Esophagus muscularis mucosa (tissue), 4 donors: ENCODE measurements at places on chromosomes 3 and 15.

- DNase-seq = peak; percentile 92
These were observed 39.2 kb upstream of the POLR2M start for GRCh38 chr15:57667171-57667849.

GRCh38 chr15:53511175-53511574 is 248.3 kb downstream of the WDR72 start:
- DNase-seq = no peak

GRCh38 chr15:90268415-90268814 is 2.9 kb downstream of the NGRN start:
- DNase-seq = no peak

DNA sequence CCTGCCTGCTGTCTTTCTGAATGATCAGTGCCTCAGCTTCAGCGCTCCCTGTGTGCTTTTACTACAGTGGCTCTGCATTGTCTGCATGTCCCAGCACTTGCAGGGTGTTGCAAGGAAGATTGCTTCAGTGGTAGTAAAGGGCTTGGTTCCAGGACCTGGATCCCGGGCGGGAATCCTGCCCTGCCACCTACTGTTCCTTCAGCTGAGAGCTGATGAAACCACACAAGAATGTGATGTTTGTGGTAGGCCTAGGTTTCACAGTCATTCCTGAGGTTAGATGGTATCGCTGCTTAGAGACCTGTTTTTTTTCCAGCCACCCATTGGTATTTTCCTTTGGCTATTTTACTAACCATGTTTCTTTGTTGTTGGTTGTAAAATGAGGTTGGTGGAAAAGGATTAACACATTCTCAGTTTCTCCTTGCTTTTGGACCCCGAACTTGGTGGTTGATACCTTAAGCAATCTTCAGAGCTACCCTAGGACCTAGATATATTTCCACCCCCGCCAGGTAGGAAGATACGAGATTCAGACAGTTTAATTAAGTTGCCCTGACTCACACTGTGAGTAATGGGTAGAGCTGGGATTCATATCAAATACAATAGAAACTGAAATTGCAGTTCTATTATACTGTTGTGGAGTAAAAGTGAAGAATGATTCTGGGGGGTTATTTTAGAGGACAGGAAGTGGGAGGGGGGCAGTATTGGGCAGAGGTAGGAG is 11.4 kb downstream of the GPR87 start:
- peak; percentile 91 for DNase-seq

DNA sequence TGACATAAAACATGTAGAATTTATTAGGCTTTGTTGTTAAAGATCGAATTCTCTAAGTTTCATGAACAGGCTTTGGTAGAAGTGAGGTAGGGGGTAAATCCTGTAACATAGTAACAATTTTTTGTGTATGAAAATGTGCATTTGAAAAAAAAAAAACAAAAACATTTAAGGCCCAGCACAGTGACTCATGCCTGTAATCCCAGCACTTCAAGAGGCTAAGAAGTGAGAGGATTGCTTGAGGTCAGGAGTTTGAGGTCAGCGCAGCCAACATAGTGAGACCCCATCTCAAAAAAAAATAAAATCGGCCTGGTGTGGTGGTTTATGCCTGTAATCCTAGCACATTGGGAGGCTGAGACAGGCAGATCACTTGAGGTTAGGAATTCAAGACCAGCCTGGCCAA is 26.8 kb upstream of the PPP4R2 start:
- no peak for DNase-seq

DNA sequence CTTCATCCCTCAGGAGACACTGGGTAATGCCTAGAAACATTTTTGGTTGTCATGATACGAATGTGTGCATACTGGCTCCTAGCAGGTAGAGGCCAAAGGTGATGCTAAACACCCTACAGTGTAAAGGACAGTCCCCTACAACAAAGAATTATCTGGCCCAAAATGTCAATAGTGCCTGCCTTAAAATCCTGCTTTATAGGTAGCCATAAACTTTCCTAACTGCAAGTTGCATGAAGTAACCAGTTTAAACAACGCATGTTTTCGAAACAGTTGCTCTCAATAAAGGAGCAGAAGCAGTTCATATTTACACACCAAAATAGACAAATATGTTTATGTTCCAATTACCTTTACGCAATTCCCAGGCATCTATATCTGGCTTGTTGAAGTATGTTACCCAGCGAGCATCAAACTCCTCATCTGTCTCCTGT is 9.1 kb downstream of the COX5A start:
- no peak for DNase-seq

GRCh38 chr3:71031181-71031580 is 552.3 kb downstream of the FOXP1 start:
- no peak for DNase-seq

DNA sequence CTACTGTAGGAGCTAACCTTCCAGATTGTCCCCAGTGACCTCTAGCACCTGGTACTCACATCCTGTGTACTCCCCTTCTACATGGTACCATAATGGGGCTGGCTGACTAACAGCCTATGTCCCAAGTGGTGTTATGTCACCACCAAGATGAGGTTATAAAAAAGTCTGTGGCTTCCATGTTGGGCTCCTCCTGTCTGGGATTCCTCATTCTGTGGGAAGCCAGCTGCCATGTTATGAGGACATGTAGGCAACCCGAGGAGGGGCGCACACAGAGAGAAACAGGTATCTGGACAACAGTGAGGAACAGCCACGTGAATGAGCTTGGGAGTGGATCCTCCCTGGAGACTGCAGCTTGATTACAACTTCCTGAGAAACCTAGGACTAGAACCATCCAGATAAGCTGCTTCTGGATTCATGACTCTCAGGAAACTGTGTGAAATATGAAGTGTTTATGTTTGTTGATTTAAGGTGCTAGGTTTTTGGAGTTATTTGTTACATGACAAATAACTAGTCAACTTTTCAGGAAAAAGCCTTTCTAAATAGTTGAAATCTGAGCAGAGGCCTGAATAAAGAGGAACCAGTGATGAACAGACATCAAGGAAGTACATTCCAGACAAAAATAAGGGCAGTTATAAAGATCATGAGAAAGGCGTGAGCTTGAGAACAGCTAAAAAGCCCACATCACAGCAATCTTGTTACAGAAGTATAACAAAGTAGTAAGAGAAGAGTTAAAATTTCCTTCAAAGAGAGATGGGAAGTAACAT is 21.7 kb downstream of the GOLIM4 start:
- DNase-seq = no peak

- DNase-seq = peak; percentile 57
These were observed 57.0 kb upstream of the ZNF148 start for GRCh38 chr3:125431912-125432790.

DNA sequence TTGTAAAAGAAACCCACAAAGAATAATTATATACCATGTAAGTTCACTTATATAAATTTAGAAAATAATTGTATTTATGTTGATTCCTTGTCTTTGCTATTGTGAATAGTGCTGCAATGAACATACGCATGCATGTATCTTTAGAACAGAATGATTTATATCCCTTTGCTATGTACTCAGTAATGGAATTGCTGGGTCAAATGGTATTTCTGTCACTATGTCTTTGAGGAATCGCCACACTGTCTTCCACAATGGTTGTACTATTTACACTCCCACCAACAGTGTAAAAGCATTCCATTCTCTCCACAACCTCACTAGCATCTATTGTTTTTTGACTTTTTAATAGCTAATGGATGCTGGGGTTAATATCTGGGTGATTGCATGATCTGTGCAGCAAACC is 149.4 kb upstream of the CNTN3 start:
- no peak for DNase-seq

- no peak for DNase-seq
These were observed 504.6 kb downstream of the LPP start for GRCh38 chr3:188658606-188659005.

- peak; percentile 68 for DNase-seq
These were observed 265.1 kb upstream of the NR2E3 start for GRCh38 chr15:71545223-71545760.

DNA sequence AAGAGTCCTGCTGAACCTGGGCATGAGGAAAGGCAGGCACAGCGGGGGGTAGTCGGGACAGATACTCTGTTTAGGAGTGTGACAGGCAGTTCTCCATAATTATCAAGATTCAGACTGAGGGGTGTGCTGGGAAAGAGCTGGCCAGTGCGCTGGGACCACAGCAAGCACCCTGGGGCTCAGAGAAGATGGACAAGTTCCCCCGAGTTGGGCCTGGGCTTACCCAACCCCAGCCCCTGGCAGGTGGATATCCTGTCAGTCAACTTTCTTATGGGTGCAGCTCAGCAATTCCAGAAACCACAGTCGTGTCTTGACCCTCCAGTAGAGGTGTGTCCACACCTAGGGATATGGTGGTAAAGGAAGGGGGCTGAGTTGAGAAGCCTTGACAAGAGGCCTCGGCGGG is 49.2 kb upstream of the PRR20G start:
- DNase-seq = peak; percentile 77

DNA sequence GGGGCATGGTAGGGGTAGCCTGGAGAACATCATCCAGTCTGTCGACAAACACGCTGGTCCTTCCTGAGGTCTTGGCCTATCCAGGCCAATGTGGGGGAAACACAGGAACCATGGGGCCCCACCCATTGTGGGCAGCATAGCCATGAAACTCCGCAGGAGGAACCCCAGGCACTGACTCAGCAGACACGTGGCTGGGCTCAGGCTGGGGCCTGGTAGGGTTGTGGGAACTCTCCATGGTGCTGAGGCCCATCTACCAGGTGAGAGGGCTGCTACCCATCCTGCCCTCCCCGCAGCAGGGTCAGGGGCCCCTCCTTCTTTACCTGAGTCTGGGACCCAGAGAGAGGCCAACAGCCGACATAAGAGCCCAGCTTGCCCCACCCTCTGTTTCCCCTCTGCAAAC is 22.6 kb upstream of the CACNA2D2 start:
- no peak for DNase-seq

DNA sequence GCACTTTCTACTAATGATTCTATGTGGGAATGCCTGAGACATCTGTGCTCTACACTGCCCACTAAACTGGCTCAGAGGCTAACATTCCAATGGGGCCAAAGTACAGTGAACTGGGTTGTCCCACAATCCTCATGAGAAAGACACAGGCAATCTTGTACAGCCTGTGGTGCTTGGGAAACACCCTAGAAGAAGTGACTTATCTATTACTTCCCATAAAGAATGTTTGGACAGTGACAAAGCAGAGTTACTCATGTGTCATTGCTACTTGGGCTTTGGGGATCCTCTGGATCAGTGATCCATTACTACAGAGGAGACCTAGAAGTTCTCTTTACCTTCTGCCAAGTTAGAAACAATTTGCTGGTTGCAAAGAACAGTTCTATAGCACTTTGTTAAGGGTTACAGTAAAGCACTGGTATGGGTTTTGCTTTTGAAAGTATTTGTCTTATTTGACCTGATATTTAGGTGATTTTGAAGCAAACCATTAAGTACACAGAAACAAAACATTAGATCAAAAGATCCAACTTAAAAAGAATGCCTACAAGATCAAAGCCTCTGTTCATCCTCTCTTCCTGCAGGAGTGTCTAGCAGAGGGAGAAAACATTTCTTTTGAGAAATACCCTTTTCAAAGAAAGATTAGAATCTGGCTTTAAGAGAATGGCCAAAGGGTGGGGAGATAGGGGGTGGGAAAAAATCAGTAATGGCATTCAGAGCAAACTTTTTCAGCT is 75.8 kb downstream of the CTNNB1 start:
- no peak for DNase-seq

- no peak for DNase-seq
These were observed 53.4 kb downstream of the ADAMTS9 start for GRCh38 chr3:64634417-64634816.

DNA sequence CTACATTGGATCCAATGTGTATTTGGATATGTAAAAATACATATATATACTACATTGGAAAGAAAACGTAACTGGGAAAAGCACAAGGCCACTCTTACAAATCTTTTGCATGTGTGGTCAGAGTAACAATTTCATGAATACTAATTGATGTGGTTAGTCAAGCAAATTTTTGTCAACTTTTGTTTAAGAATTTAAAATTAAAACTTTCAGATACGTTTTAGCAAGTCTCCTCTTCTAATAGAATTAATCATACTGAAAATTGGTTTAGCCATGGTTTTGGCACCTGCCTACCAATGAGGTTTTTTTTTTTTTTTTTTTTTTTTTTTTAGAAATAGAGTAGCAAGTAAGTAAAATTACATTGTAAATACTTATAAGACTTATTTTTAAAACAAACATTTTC is 153.0 kb upstream of the CGNL1 start:
- no peak for DNase-seq

- no peak for DNase-seq
These were observed 5.5 kb downstream of the LRRFIP2 start for GRCh38 chr3:37168896-37169295.

DNA sequence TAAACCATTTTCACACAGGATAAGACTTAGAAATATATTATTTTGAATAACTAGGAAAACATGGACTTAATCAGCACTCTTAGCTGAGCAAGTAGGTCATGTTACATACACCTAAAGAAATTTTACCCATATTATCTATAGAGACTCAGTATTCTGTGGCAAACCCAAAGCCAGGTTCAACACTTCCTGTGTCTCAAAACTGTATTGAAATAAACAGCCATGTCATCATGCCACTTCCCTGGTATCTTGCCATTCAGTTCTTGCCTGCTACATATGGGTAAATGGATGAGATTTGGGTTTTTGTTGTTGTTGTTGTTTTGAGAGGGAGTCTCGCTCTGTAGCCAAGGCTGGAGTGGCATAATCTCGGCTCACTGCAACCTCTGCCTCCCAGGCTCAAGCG is 141.5 kb upstream of the PLXND1 start:
- no peak for DNase-seq

- no peak for DNase-seq
These were observed 17.0 kb upstream of the ANO10 start for GRCh38 chr3:43638594-43639447.

- no peak for DNase-seq
These were observed 6.7 kb upstream of the ACAD9 start for GRCh38 chr3:128872744-128873143.

DNA sequence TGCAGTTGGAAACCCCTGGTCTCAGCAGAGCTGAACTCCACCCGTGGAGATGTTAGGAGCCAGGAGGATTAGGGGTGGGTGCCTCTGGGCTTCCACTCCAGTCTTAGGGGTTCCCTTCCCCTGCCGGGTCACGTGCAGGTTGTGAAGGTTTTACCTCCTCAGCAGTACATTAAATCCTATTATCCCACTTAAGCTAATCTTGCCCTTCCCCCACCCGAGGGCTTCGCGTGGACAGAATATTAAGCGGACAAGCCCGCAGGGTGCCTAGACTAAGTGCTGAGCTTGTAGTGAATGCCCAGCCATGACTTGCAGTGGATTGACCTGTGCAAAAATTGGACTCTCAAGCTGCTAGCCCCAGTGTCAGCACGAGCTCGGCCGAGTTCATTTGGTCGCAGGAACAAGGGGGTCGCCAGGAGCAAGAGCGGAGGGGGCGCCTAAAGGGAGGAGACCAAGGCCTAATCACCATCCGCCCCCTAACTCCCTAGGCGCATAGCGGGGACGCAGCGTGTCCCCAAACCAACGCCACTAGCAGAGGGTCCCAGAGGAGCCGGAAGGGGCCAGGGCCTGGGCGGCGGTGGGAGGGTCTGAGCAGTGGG is 498 bp upstream of the SEMA4B start:
- no peak for DNase-seq
